ENCODE measurements at places on chromosomes 2 and 18.

DNA sequence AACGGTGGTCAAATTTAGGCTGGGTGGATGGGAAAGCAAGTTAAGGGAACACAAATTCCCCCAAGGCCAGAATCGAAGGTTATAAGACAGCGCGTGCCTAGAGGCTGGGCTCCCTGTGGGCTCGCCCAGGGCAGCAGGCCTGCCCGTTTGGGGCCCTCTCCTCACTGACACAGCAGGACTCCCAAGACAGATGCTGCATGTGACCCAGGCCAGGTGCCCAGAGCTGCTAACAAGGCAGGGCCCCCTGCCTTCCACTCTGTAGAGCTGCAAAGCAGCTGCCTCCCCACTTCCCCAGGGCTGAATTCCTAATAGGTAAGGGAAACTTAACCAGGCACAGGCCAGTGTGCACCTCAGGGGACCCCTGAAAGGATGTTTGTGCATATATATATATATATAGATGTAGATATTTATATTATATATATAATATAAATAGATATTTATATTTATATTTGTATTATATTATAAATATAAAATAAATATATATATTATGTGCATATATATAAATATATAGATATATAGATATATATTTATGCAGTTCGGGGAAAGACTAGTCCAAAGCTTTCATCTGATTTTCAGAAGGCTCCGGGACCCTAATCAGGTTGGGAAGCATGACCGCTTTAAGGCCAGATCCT is 43.7 kb downstream of the TMEM37 start:
- no peak for DNase-seq

- DNase-seq: no peak
Observed at GRCh38 chr2:128282976-128283810, 35.5 kb downstream of the HS6ST1 start.

DNA sequence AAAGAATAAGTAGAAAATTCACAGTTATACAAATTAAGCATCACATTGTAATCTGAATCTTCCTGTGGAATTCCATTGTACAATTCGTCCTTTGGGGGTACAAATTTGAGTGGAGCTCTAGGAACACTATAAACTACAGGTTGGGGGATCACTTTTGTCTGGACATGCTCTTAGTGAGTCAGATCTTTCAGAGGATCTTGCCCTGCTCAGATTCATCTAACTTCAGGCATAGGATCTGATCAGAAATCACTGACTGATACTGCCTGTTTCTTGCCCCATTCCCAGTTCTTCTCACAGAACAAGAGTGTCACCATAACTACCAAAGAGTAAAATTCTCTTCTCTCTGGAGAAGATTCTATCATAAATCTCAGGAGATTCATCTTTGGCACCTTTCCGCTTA is 10.7 kb upstream of the VSNL1 start:
- DNase-seq: no peak

GRCh38 chr2:147888680-147889079 is 43.9 kb downstream of the ACVR2A start:
- no peak for DNase-seq

DNA sequence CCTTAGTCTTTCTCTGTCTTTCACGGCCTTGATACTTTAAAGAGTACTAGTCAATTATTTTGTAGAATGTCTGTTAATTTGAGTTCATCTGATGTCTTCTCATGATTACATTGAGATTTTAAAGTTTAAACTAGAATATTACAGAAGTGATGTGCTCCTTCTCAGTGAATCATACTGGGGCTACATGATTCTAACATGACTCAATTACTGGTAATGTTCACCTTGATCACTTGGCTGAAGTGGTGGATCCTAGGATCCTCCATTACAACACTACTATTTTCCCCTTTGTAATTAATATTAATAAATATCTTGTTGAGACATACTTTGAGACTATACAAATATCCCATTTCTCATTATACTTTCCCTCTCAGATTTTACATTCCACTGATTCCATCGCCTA is 148.5 kb downstream of the CAMKMT start:
- DNase-seq: no peak

GRCh38 chr2:147549054-147549453 is 295.8 kb upstream of the ACVR2A start:
- DNase-seq: no peak

DNA sequence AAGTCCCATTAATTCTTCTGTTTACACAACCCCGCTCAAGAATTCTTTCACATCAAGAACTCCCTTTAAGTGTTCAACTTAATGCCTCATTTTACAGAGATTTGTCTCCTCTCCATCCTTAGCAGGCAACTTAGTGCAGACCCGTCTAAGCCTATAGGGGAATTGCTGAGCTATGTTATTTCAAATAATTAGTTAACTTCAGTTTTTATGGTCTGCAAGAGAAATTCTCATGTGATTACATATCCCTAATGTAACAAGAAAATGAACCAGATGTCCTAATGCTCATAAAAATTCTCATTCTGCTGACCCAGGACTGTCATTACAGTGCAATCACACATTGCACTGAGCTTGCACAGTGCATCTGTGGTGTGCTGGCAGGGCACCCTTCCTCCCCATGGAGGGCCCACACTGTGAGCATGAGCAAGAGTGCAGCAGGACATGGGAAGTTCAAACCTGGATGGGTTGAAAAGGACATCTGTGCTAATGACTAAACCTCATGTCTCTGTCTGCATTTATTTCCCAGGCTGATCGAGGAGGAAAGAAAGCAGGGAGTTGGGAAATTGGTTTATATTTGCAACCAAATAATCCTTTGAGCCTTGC is 97.1 kb downstream of the COL5A2 start:
- DNase-seq: no peak

GRCh38 chr2:174438146-174438886 is 42.8 kb downstream of the SCRN3 start:
- DNase-seq: no peak

GRCh38 chr2:31972059-31972458 is 38.7 kb downstream of the MEMO1 start:
- no peak for DNase-seq

- no peak for DNase-seq
Observed at GRCh38 chr2:141889788-141890187, 241.0 kb downstream of the LRP1B start.

DNA sequence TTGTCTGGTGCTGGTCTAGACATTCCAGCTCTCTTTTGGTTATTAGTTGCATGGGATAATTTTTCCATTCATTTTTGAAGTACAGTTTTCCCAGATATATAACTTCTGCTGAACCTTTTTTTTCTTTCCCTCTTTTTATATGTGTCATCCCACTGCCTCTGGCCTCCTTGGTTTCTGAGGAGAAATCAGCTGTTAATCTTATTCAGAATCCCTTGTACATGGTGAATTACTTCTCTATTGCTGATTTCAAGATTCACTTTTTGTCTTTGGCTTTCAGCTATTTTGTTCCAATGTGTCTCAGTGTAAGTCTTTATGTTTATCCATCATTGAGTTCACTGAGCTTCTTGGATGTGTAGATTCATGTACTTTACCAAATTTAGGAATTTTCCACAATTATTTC is 99.7 kb downstream of the ARHGEF4 start:
- DNase-seq: no peak

- no peak for DNase-seq
Observed at GRCh38 chr18:36761186-36761698, 67.6 kb downstream of the TPGS2 start.

DNA sequence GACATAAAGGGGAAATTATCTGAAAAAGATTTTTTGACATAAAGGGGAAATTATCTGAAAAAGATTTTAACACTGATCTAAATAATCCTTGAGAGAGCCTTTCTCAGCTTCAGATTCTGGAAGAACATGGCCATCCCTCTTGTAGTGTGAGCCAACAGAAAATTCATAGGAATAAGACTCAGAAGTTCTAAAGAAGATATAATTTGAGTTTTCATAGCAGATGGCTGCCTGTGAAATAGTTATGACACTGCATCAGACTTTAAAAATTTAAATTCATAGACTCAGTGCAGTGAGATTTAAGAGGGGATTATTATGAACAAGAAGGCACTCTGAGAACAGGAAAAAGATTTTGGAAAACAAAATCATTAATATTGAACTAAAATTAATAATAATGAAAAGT is 50.6 kb downstream of the NCOA1 start:
- DNase-seq: no peak

GRCh38 chr2:180761224-180761623 is 219.2 kb upstream of the UBE2E3 start:
- no peak for DNase-seq

GRCh38 chr2:209091056-209091455 is 332.8 kb upstream of the MAP2 start:
- DNase-seq: no peak

GRCh38 chr2:104790100-104790811 is 63.7 kb upstream of the POU3F3 start:
- DNase-seq: no peak

DNA sequence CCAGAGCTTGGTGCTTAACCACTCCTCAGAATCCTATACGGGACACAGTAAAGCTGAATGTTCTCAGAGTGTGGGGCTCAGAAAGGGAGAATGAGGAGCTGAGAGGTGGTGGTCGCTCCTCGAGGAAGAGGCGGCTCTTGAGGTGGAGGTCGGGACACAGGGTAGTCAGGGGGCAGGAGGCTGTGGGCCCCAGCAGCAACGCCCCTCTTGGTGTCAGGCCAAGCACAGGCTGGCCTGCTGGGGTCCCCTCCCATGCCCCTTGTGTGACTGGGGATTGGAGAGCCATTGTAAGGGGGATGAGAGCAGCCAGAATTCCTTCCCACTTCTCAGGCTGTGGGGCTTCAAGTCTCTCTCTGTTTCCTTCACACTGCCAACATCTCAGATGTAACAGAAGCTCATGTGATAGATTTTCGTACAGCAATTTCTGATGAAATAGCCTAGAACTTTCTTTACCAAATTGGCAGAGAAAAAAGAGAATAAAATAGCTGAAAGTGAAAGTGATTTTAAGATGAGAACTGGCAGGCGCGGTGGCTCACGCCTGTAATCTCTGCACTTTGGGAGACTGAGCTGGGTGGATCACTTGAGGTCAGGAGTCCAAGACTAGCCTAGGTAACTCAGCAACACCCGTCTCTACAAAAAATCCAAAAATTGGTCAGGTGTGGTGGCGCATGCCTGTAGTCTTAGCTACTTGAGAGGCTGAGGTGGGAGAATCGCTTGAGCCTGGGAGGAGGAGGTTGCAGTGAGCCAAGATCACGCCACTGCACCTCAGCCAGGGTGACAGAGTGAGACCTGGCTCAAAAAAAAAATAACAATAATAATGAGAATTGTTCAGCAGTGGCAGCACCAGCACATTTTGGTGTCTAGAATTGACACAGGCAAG is 61.1 kb upstream of the RPL31 start:
- no peak for DNase-seq

DNA sequence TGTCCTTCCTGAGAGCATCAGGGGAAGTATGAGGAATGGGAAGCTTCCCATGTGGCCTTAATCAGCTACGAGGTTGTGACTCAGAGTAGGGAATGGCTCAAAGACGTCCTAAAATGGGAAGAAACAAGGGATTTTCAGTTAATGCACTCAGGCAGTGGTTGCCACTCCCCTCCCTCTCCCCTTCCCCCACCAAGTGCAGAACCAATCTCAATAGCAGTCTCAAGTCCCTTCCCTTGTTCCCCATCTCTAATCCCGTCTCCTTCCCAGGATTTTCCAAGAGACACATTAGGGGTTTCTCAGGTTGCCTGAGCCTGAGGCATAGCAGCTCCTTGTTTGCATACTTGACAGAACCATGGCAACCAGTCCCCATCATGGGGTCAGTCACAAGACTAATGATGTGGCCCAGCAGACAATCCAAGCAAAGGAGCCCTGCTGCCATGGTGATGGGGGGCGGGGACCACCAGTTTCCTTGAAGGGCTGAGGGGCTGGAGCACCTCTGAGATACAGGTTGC is 18.2 kb upstream of the RESP18 start:
- DNase-seq: no peak

DNA sequence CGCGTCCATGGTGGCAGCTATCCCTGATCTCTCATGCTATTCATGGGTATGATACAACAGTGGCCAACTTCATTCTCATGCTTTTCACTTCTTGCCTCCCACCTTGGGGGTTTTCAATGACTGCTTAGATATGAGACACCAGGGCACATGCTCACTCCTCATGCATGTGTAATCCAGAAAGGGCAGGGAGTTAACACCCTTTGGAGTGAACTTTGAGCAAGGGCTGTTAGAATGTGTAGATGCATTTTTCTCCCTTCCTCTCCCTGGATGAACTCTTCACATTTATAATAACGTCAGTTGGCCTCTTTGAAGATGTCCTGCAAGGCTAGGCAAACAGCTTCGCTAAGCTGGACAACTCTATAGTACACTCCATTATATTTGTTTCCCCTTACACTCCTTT is 56.7 kb downstream of the DPP10 start:
- no peak for DNase-seq

- no peak for DNase-seq
Observed at GRCh38 chr18:33594799-33595198, 16.8 kb downstream of the ASXL3 start.

GRCh38 chr2:143819190-143819735 is 690.0 kb downstream of the ARHGAP15 start:
- no peak for DNase-seq

Measured in coronary artery (tissue), 2 donors.